ENCODE measurements at places on chromosomes 5 and 9.

- no peak for DNase-seq
These were observed 67.2 kb upstream of the FCHO2 start for GRCh38 chr5:72888595-72888994.

DNA sequence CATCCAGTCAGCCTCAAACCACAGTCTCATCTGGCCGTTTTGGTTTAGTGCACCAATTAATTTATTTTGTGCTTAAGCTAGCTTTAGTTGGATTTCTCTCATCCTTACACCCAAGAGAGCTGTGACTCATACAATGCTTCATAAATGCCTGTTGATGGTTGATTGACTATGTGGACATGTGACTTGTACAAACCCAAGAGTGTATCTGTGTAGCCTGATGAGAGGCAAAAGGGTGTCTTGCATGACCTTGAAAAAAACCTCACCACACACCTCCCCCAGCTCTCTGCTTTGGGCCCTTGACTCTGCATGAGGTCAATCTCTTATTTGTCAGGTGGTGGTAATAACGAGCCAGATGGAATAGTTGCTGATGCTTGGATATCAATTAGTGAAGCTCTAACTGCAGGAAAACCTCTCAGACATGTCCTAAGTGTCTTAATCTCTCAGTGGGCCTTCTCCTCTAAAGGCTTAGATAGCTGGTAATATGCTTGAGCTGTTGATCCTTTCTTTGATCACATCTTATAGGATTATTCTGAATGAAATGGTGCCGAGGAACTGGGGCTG is 10.6 kb upstream of the GLRA1 start:
- DNase-seq, result no peak

DNA sequence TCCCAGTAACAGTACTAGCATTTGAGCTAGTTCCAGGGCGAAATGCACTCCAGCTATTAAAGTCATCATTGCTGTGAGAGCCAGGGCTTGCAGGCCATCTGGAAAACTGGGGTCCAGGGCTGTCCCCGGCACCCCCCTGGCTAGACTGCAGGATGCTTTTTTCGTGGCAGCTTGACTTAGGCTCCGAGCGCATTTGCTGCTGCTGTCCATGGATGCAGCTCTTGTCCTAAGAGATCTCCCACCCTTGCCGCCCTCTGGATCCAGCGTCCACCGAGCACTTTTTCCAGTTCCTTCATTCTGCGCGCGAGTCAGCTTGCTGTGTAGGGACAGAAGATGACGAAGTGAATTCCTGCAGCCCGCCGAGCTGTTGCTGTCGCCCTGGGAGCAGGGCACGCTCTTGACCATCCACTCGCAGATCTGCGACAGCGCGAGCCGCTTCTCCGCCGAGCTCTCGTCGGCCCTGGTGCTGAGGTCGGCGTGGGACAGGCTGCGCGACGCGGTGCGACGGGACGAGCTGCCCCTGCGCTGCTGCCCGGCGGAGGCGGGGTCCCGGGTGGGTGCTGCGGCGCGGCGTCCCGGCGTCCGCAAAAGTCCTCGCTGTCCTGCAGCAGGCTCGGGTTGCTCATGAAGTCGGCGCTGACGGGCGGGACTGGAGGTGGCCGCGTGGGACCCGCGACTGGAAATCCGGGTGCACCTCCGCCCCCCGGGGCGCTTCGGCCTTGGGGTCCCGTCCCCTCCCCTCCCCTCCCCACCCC is 30.7 kb downstream of the OR2V1 start:
- DNase-seq, result no peak

DNA sequence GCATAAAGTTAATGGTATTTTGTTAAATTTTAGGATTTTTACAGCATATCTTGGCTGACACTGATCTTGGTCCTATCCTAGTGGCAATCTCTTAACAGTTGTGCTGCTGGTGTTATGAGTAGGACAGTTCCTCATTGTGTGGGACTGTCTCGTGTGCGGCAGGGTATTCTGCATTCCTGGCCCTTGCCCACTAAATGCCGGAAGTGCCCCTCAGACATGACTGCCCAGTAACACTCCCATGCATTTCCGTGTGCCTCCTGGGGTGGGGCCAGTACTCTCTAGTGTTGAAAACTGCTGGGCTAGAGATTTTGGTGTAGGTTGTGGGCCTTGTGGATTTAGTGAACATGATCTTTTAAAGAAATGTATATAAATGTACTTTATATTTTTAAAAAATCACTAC is 227.1 kb upstream of the DMRT1 start:
- DNase-seq, result no peak

DNA sequence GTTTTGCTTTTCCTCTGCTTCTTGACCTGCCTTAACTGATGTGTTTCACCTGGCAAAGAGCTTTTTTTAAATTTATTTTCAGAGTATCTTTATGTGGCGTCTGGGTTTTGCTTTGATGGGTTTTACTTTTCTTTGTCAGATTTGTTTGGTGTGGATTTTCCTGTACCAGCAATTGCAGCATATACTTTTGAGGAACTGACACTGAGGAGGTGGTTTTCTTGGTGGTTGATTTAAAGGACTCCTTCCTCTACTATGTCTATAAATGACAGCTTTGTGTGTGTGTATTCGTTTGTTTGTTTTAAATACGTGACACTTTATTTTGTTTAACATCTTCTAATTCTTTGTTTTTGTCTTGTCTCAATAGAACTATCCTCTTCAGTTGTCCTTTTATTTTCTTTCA is 1071.9 kb upstream of the ARRDC3 start:
- no peak for DNase-seq

DNA sequence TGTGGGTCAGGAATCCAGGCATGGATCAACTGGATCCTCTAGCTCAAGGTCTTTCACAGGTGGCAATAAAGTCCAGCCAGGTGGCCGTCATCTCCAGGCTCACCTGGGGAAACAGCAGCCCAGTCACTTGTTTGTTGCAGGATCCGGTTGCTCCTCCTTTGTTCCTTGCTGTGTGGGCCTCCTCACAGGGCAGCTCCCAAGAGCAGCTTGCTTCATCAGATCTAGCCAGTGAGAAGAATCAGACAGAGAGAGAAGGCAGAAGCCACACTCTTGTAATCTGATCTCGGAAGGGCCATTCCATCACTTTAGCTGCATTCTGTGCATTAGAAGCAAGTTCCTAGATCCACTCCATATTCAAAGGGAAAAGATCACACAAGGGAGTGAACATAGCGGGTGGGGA is 3.2 kb upstream of the HSD17B3 start:
- DNase-seq, result no peak

GRCh38 chr5:174211277-174211626 is 165.7 kb downstream of the NSG2 start:
- no peak for DNase-seq

DNA sequence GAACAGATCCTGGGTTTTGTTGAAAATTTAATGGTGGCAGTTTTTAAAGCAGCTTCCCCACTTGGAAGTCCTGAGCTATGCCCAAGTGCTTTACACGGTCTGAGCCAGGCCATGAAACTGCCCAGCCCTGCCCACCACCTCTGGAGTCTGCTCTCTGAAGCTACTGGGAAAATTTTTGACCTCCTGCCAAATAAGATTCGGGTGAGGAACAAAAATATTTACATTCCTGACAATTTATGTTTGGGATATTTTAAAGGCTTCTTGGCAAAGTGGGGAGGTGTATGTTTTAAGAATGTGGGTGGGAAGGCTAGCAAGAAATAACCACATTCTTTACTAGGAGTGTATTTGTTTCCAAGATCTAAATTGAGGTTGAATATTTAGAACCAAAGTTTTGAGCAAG is 50.0 kb downstream of the HACD4 start:
- DNase-seq, result no peak

GRCh38 chr5:113242481-113243348 is 192.1 kb downstream of the TSSK1B start:
- no peak for DNase-seq

GRCh38 chr9:116449949-116450348 is 237.2 kb upstream of the TRIM32 start:
- no peak for DNase-seq

GRCh38 chr9:109383947-109384346 is 63.1 kb upstream of the EPB41L4B start:
- DNase-seq, result no peak

DNA sequence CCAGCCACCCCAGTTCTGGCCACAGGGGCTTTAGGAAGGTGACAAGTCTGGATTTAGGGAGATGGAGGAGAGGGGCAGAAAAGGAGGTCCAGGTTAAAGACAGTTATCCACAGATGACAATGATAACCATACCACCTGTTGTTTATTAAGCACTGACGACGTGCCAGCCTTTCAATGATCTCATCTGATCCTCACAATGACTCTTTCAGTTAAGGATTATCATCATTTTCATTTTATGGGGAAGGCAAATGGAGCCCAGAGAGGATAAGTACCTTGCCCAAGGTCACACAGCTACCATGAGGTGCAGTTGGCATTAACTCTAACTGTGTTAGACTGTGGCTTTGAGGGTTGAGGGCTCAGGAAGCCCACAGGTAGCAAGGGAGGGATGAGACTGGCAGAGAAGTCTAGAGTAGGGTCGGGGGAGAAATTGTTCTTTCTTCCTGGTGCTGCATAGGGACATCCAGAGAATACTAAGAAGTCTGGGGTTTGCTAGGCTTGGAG is 21.5 kb upstream of the JADE2 start:
- DNase-seq, result no peak

- DNase-seq, result no peak
These were observed 126.5 kb upstream of the ABCA1 start for GRCh38 chr9:105054491-105054890.
